ENCODE measurements at places on chromosomes 7 and 10.

- no peak for DNase-seq
Observed at GRCh38 chr7:98054585-98054984, 52.1 kb upstream of the LMTK2 start.

- no peak for DNase-seq
Observed at GRCh38 chr10:90591629-90592028, 266.2 kb downstream of the HTR7 start.

- no peak for DNase-seq
Observed at GRCh38 chr10:61376908-61377368, 76.2 kb downstream of the TMEM26 start.

GRCh38 chr7:113774182-113774807 lies 144.5 kb downstream of the PPP1R3A start:
- peak; percentile 62 for DNase-seq

GRCh38 chr10:83706952-83707582 lies 432.2 kb upstream of the GHITM start:
- no peak for DNase-seq

DNA sequence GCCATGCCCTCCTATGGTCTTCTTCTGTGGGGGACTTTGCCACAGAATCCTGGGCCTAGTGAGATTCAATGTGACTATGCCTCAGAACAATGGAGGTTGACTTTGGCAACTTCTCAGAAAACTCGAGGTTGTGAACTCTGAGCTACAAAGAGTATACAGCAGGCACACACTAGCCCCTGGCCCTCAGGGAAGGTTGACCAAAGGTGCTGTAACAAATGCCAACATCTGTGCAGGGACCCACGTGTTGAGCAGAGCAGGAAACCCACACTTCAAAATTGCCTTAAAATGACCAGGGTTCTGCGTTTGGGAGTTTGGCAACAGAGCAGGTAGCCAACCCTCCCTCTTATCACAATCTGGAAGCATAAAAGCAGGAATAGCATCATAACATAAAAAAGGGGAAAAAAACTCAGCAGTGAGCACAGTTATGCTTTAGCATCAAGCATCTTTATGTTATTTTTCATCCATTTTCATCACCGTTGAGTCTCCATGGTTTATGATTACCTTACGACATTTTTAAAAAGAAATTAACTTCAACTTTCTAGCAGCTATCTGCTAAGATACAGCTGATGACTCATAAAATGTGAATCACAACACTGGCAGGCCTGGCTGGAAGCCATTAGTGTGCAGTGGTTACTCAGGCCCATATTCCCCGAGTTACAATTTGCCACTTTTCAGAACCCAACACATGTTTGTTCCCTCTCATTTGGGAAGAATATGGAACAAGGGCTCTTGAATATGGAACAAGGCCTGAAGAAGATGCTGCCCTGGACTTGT lies 11.1 kb downstream of the PRLHR start:
- DNase-seq, result peak; percentile 70

DNA sequence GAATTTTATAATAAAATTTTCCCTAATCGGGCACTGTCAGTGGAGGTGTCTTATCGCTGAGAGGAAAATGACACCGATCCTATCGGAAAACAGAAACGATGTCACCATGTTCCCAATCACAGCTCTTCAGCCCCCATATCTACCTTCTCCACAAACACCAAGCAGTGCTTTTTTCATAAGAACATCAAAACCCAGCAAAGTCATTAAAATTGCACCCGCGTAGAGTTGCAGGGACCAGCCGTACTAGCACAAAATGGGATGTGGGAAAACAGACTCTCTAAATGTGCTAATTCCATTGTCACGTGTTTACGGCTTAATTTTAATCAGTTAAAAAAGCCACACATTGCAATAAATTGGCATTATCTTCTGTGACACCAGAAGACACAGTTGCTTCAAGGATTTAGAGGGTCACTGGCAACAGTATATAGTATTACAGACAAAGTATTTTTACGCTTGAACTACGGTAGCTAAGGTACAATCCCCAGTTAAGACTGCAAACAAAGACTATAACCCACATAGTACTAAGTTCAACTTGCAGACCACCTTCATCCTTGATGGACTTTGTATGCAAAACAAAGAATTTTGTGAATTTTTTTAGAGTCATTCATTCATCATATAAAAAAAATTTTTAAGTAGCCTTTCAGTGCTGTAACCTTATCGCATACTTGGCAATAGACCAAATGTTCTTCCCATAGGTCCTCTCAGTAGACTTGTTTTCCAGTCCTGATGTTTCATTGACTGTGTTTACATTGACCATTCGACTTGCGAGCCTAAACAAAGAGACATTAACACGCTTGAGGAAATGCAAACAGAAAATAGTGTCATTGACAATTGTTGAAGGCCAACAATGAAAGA lies 116.0 kb downstream of the VTI1A start:
- peak; percentile 43 for DNase-seq

DNA sequence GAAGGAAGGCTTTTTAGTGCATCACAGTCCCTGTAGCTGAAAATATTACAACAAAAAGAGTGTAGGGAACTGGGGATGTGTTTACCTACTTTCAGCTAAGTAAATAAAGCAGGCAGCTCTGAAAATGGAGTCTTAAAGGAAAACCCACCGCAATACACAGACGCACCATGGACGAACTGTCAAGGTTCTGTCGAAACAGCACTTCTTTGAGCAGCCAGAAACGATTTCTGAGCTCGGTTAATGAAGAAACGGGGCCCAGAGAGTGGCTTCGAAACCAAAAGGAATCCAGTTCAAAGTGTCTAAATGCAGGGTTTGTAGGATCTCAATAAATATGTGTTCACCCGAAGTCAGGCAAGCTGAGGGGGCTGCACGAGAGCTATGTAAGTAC lies 275.4 kb upstream of the NEBL start:
- DNase-seq, result no peak

DNA sequence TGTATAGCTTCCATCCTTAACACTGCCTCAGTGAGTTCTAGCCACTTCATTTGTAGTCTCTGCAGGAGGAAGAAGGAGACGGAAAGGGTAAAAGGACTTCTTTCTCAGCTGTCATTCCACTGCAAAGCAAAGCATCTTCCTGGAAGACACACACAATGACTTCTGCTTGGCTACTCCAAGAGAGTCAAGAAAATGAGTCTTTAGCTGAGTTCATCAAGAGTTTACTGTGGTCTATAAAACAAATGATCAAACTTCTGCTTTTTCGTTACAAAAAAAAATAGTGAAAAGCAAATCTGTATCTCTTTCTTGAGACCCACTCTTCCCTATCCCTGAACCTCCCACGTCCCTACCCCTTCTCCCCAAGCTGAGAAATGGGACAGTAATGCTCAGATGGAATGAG lies 205.0 kb upstream of the AHR start:
- no peak for DNase-seq

DNA sequence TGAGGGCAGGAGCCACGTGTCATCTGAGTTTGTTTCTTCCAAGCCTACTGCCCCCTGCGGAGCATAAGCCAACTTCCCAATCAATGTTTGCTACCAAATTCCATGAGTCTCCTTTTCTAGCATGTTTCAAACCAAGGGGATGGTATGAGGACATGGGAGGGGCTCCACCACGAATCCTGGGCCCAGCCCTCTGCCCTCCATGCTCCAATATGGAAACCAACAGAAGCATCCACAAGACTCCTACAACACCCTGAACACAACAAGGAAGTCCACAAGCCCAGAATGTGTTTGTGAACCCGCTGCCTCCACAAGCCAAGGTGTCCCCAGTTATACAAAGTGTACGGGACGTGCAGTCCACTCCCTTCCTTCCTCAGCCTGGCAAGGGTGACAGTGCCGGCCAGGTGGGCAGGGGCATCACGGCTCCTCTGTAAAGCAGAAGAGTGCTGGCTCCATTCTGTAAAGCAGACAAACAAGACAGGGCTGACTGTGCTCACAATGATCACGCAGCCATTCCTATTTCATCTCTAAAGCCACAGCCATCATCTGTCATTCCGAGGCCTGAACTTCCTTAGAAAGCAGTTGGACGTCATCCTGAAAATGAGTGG lies 466.1 kb downstream of the PTPRN2 start:
- no peak for DNase-seq

DNA sequence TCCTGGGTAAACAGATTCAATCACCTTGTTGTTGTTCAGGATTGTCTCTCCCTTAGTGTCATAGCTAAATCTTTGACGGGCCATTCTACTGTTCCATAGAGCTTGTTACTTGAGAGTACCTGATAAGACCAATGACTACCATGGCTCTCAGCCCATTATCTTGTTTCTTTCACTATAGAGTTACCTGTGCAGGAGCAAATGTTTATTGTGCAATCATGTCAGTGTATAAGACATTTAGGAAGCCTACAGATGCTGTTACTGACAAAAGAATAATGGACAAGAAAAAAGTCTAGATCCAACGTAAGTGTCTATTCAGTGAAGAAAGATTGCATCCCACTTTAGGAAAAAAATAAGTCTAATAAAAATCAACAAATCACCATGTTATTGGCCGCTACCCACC lies 1041.7 kb upstream of the AUTS2 start:
- no peak for DNase-seq

- no peak for DNase-seq
Observed at GRCh38 chr10:129402459-129402858, 64.6 kb upstream of the MGMT start.

- no peak for DNase-seq
Observed at GRCh38 chr10:96387601-96388000, 28.8 kb upstream of the OPALIN start.
